ENCODE measurements at places on chromosomes 5 and 9.
A peak's percentile ranks its signal among the peaks of the same experiment; 100 is the strongest.

DNA sequence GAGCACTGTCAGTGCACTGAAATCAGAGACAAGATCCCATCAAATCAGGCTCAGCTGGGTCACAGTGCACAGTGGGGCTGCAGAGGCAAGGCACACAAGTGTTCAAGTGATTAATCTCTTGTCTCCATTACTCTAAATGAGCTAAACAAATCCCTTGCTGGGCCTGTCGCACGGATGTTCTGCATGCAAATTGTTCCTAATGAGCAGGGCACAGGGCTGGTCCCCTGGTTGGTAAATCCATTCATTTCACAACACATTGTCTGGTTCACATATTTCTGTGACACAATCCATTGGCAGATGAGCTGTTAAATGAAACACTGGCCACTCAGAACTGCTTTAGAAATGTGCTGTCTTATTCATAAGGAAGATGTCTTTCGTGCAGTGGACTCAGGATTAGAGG lies 167.9 kb upstream of the BRINP1 start:
- no peak for DNase-seq

GRCh38 chr5:61263561-61264272 lies 68.3 kb upstream of the ZSWIM6 start:
- DNase-seq = no peak

GRCh38 chr9:22100626-22101025 lies 91.5 kb upstream of the CDKN2B start:
- DNase-seq = no peak

- no peak for DNase-seq
These were observed 55.4 kb downstream of the PTPN3 start for GRCh38 chr9:109442716-109443115.

GRCh38 chr9:27427272-27427643 lies 96.8 kb upstream of the IFNK start:
- no peak for DNase-seq

DNA sequence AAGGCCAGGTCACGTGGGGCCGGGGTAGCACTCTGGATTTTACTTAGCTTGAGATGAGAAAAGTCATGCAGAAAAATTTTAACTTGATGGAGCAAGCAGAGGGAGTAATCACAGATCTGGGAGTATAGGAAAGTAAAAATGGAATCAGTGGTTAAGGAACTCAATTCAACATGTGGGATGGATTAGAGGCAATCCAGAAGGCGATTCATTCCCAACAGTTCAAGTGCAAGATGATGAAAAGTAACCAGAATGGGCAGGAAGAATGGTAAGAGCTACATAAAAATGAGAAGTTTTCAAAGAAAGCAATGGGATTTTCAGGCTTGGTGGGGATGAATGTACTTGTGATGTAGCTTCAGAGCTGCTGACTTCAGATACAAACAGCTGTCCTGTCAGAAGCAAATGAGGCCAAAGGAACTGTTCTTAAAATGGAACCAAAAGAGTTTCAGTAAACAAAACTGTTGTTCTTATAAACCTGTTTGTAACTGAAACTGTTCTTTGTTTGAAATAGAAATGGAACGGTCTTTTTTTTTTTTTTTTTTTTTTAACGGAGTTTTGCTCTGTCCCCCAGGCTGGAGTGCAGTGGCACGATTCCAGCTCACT lies 5.6 kb upstream of the SEC24A start:
- DNase-seq = no peak

DNA sequence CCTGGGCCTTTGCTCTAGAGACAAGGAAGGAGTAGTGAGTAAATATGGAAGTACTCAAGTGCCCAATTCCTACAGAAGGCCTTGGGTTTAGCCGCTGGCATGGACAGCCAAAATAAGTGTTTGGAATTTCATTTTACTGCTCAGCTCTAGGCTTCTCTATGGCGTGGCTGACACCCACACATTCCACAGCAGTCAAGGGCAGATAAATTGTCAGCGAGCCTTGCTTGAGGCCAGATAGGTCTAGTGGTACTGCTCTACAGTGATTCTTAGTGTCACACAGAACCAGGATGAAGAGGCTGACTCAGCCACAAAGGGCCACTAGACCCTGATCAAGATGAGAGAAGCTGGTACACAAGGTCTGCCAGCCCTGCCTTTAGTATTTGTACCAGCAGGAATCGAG lies 111.0 kb upstream of the NFIB start:
- no peak for DNase-seq

DNA sequence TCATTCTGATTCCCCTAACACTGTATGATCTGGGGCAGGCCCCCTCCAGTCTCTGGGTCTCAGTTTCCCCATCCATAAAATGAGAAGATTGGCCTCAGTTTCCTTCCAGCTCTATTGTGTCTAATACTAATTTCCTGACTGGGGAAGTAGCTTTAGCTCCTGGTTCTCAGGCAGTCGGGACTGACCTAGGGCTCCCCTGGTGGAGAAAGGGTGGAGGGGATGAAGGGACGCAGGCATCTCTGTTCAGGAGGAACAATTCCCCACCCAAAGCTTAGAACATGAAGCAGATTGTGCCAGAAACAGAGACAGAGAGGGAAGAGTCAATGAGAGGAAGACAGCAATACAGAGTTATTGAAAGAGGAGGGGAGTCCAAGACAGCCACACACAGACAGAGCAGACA lies 14.2 kb upstream of the PTGS1 start:
- no peak for DNase-seq

DNA sequence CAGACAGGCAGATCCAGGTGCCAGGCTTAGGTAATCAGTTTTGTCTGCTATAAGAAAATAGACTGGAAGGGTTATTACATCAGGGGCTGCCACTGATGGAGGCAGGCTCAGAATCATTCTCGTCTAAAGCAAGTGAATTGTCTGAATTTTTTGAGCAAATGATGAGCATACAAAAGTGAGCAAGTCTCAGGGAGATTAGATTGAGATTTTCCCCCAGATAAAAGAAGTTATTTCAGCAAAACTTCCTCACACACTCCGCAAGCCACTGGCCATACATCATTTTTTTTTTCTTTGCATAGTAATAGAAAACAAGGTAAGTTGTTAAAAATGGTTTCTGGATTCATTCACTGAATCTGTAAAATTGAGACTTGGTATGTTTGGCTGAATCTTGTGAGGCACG lies 52.9 kb downstream of the ZNF462 start:
- no peak for DNase-seq

GRCh38 chr5:149765932-149766331 lies 35.8 kb downstream of the PPARGC1B start:
- no peak for DNase-seq

DNA sequence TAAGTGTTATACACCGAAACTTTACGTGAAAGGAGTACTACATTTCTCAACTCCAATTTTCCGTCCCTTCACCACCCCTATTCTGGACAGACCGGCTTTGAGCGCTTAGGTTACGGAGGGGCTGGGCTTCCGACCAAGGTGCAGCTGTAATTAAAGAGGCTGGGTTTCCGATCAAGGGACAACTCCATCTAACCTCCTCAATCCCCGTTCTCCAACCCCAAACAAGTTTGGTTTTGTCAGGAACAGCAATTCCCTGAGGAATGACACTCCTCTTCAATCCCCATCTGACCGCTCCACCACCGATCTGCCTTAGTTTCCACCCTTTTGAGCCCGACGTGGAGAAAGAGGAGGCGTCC lies 577 bp downstream of the TUT7 start:
- peak; percentile 29 for DNase-seq

DNA sequence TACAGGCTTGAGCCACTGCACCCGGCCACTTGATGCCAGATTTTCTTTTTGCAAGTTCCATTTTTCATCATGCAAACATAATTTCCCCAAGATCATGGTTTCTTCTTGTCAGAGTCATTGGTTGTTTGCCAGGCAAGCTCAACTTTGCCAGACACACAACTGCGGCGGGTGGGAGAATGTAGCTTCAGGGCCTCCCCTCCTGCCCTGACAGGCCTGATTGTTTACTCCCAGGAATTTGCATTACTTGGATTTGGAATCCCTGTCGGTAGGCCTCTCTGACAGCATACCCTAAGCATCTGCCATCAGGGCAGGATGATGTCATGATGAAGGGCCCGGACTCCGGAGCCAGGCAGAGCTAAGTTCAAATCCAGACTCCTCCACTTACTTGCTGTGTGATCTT lies 15.1 kb downstream of the RPS14 start:
- no peak for DNase-seq

GRCh38 chr9:68720656-68721313 lies 15.7 kb downstream of the PIP5K1B start:
- DNase-seq = no peak

DNA sequence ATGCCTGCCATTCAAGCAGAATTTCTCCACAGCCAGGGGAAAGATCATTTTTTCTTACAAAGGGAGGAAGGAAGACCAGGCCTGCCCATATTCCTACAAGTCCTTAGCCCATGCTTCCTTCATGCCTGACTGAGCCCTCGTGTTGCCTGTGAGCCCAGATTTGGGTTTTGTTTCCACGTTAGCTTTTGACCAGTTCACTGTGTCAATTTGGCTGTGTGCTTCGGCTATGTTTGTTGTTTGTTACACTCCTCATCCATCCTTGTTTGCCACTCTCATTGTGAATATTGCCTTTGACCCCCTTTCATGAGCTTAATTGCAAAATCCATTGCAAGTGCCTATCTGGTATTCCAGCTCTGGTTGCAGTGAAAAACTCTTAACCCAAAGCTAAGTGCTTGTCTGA lies 84.7 kb upstream of the RIOK2 start:
- DNase-seq = no peak

DNA sequence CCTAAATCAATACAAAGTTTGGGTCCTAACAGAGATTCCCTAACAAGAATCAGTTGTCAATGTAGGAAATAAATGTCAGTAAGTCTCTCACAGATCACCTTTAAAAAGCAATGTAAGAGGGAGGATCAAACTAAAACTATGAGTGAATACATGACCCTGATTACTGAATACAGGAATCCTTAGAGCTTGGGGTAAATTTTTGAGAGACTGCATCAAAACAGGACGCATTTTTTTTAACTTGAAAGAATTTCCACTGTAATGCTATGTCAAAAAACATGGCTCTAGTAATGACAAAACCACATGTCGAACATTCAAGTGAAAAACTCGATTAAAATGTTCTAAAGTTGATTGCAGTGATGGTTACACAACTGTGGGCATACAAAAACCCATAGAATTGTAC lies 21.9 kb downstream of the ZDHHC21 start:
- no peak for DNase-seq

GRCh38 chr9:132367613-132368313 lies 13.0 kb upstream of the SETX start:
- DNase-seq = no peak

DNA sequence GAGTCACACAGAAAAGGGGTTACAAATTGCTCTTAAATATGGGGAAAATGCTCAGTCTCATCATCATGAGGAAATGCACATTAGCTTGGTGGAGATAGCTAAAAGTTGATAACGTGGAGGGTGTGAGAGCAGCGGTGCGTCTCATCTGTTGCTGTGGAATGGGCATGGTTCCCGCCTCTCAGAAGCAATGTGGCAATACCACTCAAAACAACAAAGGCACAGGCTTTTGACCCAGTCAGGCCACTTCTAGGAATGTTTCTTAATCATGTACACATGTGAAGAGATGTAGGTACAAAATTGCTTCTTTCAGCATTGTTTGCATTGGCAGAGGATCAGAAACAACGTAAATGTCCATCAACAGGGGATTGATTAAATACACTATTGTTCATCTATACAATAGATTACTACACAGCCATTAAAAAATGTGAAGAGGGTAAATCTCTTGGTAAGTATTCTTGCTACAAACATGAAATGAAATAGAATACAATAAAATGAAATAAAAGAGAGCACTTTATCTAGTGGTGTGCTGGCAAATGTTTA lies 212.6 kb upstream of the MSX2 start:
- DNase-seq = no peak

GRCh38 chr5:40485021-40485998 lies 194.4 kb upstream of the PTGER4 start:
- no peak for DNase-seq

GRCh38 chr9:117742131-117742530 lies 37.9 kb downstream of the TLR4 start:
- DNase-seq = no peak

DNA sequence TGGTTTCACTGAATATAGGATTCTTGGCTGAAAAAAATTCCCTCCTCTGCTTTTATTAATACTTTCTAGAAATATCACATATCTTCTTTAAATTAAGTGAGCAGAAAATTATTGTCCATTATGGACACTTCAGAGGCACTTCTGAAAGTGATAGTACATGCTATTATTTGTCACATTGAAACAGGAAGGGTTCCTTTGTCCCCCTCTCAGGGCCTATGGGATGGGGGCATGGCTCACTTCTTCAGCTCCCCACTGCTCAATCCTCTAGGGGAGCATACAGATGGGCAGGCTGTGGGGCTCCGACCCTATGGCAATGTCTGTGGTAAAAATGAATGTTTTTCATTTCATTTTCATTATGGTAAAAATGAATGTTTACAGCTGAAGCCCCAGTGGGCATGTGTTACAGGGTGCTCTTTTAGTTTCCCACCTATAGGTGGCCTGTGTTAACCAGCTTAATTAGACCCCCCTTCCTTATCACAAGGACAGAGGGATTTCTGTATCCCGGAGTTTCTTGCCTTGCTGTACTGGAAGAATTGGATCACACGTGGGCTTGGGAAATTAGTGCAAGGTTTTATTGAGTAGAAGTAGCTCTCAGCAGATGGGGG lies 1225.2 kb downstream of the PTPRD start:
- DNase-seq = no peak

GRCh38 chr9:126834672-126835071 lies 25.8 kb upstream of the ZBTB34 start:
- DNase-seq = no peak

DNA sequence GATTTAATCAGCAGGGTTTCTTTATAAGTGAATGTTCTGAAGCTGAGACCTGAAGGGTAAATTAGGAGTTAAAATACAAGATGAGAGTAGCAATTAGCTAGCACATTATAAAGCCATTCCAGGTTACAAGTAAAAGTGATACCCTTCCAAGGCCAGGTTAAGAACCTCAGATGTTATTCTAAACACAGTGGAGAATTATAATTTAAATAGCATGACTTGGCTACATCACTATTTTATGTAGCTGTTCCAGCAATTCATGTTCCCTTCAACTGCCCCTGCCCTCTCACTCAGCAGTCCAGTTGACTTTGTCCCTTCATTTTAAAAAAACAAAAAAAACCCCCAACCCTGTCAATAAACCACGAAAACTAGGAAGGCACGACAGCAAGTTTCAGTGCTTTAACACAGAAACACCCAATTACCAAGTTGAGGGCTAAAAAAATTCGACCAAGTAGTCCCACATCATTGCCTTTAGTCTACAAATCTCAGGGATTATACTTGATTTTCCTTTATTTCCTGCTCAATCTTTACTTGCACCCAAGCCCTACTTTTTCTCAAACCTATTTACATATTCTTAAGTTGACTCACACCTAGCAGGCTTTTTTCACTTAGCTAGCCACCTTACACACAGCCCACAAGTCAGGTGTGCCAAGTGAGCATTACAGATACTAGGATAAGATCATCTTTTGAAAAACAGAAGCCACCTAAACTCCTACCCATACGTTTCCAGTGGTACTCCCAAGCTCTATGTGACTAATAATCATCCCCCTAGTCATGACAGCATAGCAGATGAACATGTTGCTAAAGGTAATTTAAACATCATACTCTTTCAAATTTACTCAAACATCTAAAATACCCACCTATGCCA lies 3.4 kb downstream of the RPL37 start:
- DNase-seq = peak; percentile 33

GRCh38 chr5:31225118-31225517 lies 31.6 kb downstream of the CDH6 start:
- DNase-seq = no peak
